ENCODE measurements at places on chromosomes 4 and X.

GRCh38 chr4:6920171-6920570, 10.5 kb downstream of the TBC1D14 start:
- DNase-seq, result no peak

DNA sequence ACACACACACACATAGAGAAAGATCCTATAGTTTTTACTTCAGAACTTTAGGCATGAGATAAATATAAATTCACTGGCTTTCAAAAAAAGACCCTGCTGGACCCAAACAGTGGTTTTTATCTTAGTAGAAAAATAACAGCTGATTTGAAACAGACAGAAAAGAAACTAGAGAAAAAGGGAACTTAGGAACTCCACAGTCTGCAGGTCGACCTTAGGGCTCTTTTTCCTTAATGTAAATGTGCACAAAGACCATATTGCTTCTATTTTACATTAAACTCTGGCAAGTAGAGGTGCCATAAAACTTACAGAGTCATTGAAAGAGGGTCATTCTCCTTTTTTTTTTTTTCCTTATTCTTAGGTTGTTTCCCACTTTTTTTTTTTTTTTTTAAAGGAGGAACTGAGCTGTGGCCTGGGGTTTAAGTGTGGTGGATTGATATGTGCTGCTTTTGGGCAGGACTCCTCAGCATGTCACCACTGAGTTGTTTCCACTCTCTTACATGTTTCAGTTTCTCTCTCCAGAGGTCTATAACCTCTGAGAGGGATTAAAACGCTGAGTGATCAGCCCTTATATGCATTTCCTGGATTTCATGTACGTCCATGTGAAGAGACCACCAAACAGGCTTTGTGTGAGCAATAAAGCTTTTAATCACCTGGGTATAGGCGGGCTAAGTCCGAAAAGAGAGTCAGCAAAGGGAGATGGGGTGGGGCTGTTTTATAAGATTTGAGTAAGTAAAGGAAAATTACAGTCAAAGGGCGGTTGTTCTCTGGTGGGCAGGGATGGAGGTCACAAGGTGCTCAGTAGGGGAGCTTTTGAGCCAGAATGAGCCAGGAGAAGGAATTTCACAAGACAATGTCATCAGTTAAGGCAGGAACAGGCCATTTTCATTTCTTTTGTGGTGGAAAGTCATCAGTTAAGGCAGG, 70.8 kb upstream of the PACRGL start:
- DNase-seq, result no peak

DNA sequence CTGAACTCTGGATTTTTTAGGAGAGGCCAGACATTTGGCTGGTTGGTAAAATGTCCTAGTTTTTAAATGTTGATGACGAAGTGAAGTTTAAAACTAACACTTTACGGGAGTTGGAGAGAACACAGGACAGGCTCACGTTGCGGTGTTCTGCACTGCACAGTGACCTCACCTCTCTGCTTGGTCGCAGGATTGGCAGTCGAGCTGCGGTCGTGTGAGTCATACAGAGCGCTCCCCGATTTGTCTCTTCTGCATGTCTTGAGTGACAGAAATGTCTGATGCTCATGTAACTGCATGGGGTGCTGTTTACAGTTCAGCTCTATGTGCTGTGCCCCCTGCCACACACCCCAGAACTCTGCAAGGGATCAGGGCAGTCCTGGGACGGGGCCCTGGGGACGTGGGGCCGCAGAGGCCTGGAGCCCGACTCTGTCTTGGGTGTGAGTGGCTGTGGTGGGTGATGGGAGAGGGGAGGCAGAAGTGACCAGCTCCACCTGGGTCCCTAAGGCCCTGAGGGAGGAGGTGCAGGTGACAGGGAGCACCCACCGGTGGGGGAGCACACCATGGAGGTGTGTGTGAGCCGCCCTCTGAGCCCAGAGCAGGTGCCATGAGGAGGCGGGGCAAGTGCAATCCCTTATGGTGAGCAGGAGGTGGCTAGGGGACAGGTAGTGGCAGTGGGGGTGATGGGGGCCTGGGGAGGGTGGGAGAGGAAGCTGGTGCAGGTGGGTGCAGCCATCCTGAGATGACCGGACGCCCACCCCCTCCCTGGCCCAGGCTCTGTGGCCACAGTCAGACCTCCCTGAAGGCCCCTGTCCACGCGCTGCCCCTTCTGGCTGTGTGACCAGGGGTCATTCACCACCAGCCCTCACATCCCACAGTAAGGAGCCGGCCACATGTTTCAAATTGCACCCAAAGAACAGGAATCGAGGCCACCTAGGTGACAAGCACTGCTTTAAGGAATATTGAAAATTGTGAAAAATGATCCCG, 77.9 kb upstream of the ADRA2C start:
- no peak for DNase-seq

GRCh38 chrX:86148024-86148511, at the start of gene DACH2:
Gene DACH2, plus strand, starts transcription at chrX:86148451.
- DNase-seq, result peak; percentile 3

- no peak for DNase-seq
Measured at GRCh38 chr4:17468619-17469221, 43.2 kb downstream of the QDPR start.

GRCh38 chr4:112626228-112626627, 10.5 kb downstream of the ZGRF1 start:
- DNase-seq, result no peak

DNA sequence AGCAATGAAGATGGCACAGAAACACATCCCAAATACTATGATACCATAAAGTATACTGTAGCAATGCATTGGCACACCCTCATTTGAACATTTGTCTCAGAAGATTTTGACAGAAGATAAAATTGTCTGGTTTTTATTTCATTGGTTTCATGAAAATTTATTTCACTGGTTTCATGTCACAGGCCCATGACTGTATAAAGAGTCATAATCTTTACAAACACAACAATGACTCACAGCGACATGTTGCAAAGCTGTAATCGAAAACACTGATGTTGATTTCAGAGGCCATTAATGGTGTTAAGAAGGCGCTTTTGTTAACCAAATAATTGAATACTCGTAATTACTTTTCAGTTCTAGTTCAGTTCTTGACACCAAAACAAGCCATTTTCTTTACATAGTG, 8.1 kb upstream of the DTHD1 start:
- no peak for DNase-seq

GRCh38 chr4:7332216-7333023, 102.3 kb downstream of the PSAPL1 start:
- no peak for DNase-seq

- no peak for DNase-seq
Measured at GRCh38 chrX:148466292-148466691, 34.1 kb upstream of the AFF2 start.

GRCh38 chrX:100687128-100687527, 43.1 kb downstream of the SRPX2 start:
- peak; percentile 11 for DNase-seq

All from stimulated activated CD8-positive, alpha-beta memory T cell treated with anti-CD3 and anti-CD28 coated beads, Interleukin-2, amount 100 ng/mL, for 48 hours (primary cell).